ENCODE measurements at places on chromosomes 7 and 10. TPM values are rescaled to one million over a fixed set of nuclear protein-coding genes. Genes with fewer than 3 reads are reported as not detected.

CREB5 gene
- total RNA-seq: 19.7 TPM

EBLN1 gene
- not detected for total RNA-seq

GRCh38 chr7:118179191-118179590, 4.8 kb upstream of the LSM8 start:
- no peak overlapping the region for H3K27ac ChIP-seq
- no peak overlapping the region for H3K4me3 ChIP-seq
- no peaks in the 10 kb centered on the region for H3K36me3 ChIP-seq

PON1 gene
- total RNA-seq: not detected

DNA sequence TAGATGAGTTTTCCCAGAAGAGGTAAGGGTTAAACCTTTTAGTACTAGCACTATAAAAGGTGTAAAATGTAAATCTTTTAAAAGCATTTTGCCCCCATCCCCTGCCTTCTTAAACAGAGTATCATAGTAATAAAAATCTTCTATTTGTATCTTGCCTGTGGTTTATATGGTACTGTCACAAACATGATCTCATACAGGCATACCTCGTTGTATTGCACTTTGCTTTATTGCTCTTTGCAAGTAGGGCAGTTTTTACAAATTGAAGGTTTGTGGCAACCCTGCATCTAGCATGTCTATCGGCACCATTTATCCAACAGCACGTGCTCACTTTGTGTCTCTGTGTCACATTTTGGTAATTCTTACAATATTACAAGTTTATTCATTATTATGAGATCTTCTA, 198.8 kb upstream of the YAE1 start:
- H3K27me3 ChIP-seq: no peaks in the 10 kb centered on the region
- no peaks in the 10 kb centered on the region for H3K4me1 ChIP-seq
- H3K4me3 ChIP-seq: no peak overlapping the region
- no peaks in the 10 kb centered on the region for H3K36me3 ChIP-seq
- DNase-seq: no peak
- no peak overlapping the region for H3K27ac ChIP-seq

DNA sequence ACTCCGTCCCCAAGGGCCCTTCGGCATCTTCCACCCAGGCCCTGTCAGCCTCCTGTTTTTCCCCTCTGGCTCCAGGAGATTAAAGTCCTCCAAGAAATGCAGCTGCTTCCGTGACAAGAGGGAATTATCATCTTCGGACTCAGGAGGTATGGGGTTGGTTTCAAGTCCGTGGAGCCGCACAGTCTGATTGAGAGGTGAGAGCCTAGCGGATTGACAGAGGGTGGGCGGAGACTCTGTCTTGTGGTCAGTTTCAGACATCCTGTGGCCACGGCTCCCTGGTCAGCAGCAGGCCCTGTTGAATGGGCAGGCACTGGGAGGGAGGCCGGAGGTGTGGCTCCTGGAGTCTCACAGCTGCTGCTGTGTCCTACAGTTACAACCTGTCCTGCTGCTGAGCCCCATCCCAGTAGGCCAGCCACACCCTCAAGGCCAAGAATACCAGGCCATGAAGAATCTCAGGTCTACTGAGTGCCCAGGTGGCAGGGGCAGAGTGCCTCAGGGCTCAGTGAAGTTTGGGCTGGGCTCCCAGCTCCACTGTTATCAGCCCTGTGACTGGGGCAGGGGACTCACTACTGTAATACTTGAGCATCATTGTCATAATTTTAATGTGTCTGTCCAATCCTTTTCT, 49.3 kb upstream of the ZNF716 start:
- H3K27me3 ChIP-seq: no peaks in the 10 kb centered on the region
- no peaks in the 10 kb centered on the region for H3K4me1 ChIP-seq
- no peak overlapping the region for H3K27ac ChIP-seq
- no peak overlapping the region for H3K4me3 ChIP-seq

OPN1SW gene
- total RNA-seq: not detected

- no peaks in the 10 kb centered on the region for H3K27me3 ChIP-seq
- no peaks in the 10 kb centered on the region for H3K4me1 ChIP-seq
- no peak overlapping the region for H3K4me3 ChIP-seq
- no peak overlapping the region for H3K27ac ChIP-seq
- no peak for DNase-seq
- H3K36me3 ChIP-seq: no peaks in the 10 kb centered on the region
These were observed 67.8 kb upstream of the NXPH1 start for GRCh38 chr7:8365499-8366110.

EPHB4 gene
- total RNA-seq: 34.3 TPM

- no peak overlapping the region for H3K27ac ChIP-seq
- no peak overlapping the region for H3K4me3 ChIP-seq
- peaks cover 20% of the 10 kb centered on the region for H3K4me1 ChIP-seq
- H3K27me3 ChIP-seq: no peaks in the 10 kb centered on the region
These were observed 138.8 kb upstream of the BTBD16 start for GRCh38 chr10:122132331-122132755.

DNA sequence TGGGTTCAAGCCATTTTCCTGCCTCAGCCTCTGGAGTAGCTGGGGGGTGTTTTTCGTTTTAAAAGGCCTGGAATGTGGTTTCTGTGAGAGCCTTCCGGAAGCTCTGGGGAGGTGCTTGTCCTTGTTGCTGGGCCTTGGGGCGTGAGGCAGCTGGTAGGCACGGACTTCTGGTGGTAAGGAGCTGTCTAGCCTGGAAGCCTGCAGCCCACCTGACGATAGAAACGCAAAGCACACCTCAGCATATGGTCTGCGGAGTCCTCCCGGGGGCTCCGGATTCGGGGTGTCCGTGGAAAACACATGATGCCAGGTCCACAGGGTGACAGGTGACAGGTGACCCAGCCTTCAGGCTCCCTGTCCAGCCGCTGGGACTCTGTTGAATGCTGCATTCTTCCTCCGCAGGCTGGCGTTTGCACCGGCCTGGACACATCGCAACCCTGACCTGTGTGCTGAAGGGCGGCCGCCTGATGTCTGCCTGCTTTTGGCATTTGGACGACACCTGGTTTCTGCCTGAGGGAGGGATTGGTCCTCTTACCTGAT, 37.3 kb downstream of the INPP5A start:
- no peak overlapping the region for H3K4me3 ChIP-seq
- H3K4me1 ChIP-seq: peaks cover 77% of the 10 kb centered on the region
- no peaks in the 10 kb centered on the region for H3K36me3 ChIP-seq
- H3K27ac ChIP-seq: no peak overlapping the region
- no peak for DNase-seq

DNA sequence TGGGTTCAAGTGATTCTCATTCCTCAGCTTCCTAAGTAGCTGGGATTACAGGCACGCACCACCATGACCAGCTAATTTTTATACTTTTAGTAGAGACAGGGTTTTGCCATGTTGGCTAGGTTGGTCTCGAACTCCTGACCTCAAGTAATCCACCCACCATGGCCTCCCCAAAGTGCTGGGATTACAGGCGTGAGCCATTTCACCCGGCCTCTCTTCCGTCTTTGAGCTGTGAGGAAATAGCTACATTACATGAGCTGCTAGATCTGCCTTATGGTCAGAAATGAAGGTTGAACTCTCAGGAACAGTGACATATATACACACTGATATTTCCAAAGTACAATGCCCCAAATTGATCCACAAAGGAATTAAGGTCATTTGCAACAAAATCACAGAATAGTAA, 2.4 kb downstream of the BLVRA start:
- H3K4me3 ChIP-seq: no peak overlapping the region
- no peaks in the 10 kb centered on the region for H3K27me3 ChIP-seq
- DNase-seq: no peak
- H3K36me3 ChIP-seq: no peaks in the 10 kb centered on the region
- no peak overlapping the region for H3K27ac ChIP-seq
- H3K4me1 ChIP-seq: no peaks in the 10 kb centered on the region

- no peak overlapping the region for H3K27ac ChIP-seq
- H3K36me3 ChIP-seq: no peaks in the 10 kb centered on the region
- no peak for DNase-seq
- no peaks in the 10 kb centered on the region for H3K4me1 ChIP-seq
- no peak overlapping the region for H3K4me3 ChIP-seq
These were observed 57.9 kb upstream of the FEZF1 start for GRCh38 chr7:122362473-122362872.

ANKRD22 gene
- not detected for total RNA-seq

DNA sequence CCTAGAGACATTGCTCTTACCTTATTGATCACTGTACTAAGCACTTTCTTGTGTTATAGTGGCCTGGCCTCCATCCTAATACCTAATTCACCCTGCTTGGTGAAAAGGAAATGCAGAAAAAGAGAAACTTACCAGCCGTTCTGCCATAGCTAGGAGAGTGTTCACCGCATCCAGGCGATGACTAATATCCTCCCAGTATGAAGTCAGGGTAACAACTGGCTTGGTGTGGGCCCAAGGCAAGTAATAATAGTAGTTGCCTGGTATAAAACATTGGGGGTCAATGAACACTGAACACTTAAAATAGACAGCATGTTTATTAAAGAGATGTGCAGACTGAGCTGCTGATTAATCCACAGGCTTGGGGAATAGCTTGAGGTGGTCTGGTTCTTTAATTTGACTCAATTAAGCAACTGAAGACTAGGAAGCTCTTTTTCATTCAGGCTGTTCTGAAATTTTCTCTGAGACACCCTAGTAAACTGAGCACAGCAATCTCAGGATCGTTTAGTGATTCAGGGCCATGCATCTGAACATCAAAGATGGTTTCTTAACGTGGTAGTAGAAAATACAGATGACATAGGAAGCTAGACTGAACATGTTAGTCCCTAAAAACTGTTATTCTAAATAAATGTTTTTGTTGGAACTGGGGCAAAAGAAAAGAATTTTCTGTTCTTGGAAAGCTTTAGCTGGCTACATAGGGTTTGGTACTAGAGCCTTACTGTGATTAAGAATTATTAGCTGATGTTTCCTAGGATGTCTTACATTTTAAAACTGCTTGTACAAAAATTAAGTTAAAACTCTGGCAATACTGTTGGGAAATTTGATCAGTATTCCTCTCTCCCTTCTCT, 102.2 kb downstream of the MYOF start:
- DNase-seq: no peak
- no peaks in the 10 kb centered on the region for H3K36me3 ChIP-seq
- H3K27me3 ChIP-seq: no peaks in the 10 kb centered on the region
- H3K4me3 ChIP-seq: no peak overlapping the region

- H3K27me3 ChIP-seq: no peaks in the 10 kb centered on the region
- no peaks in the 10 kb centered on the region for H3K36me3 ChIP-seq
- no peak overlapping the region for H3K27ac ChIP-seq
- H3K4me1 ChIP-seq: peaks cover 12% of the 10 kb centered on the region
These were observed 28.1 kb upstream of the SFTPD start for GRCh38 chr10:79976999-79977398.

DNA sequence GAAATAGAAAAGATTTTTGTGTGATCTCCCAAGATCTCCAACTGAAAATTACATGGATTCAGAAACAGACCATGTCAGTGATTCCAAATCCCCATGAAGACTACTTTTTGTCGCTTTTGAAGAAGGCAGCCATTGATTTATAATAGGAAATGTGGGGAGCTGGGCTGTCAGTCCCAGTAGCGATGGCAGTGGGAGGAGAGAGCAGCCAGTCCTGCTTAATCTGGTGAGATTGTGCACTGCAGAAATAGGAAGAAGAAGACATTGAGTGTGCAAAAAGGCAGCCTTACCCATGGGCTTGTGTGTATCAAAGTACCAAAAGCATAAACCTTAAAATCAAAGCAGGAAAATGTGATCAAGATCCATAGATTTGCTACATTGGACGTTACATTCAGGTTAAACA, 4.8 kb downstream of the ADRB1 start:
- H3K27me3 ChIP-seq: no peaks in the 10 kb centered on the region
- no peak overlapping the region for H3K27ac ChIP-seq
- no peaks in the 10 kb centered on the region for H3K36me3 ChIP-seq
- no peak overlapping the region for H3K4me3 ChIP-seq

DNA sequence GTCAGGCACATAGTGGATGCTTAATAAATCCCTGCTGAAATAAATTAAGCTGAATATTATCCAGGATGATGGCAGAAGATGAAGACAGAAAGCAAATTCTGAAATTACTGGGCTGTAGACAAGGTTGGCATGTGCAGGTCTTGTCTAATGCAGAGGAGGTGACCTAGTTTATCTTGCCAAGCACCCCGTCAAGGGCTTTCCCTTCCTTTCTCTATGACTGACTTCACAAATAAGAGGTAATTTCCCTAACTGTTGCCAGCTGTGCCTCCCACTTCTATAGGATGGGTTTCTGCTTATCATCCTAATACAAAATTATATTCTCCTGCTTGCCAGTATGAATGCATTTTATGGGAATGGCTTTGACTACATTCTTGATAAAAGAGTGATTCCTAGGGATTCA, 38.0 kb downstream of the LHFPL3 start:
- H3K4me3 ChIP-seq: no peak overlapping the region
- no peak overlapping the region for H3K27ac ChIP-seq
- no peaks in the 10 kb centered on the region for H3K27me3 ChIP-seq
- no peaks in the 10 kb centered on the region for H3K4me1 ChIP-seq
- no peak for DNase-seq
- H3K36me3 ChIP-seq: no peaks in the 10 kb centered on the region

DNA sequence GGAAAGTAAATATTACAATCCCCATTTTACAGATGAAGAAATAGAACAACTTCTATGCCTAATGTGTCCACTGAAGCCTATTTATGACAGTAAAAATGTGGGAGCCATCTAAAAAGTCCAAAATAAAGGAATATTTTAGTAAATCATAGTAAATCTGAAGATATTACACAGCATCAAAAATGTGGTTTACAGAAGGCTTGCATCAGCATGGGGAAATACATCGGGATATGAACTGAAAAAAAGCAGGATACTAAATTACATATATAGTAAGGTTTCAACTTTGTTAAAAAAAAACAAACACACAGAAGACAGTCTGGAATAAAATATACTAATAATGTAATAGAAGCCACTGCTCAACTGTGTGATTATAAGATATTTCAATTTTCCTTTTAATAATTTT, 20.8 kb downstream of the CPA1 start:
- peaks cover 14% of the 10 kb centered on the region for H3K4me1 ChIP-seq
- peak overlapping the region; percentile 60 for H3K27ac ChIP-seq
- H3K4me3 ChIP-seq: no peak overlapping the region
- DNase-seq: no peak
- peaks cover 15% of the 10 kb centered on the region for H3K36me3 ChIP-seq

NKX1-2 gene
- total RNA-seq: not detected

- H3K27me3 ChIP-seq: no peaks in the 10 kb centered on the region
- no peak overlapping the region for H3K27ac ChIP-seq
- H3K36me3 ChIP-seq: no peaks in the 10 kb centered on the region
- no peaks in the 10 kb centered on the region for H3K4me1 ChIP-seq
- DNase-seq: no peak
These were observed 10.5 kb upstream of the GATAD1 start for GRCh38 chr7:92436612-92437445.

GRCh38 chr10:51911723-51912122, 212.3 kb upstream of the CSTF2T start:
- no peaks in the 10 kb centered on the region for H3K27me3 ChIP-seq
- H3K4me1 ChIP-seq: no peaks in the 10 kb centered on the region
- no peak overlapping the region for H3K27ac ChIP-seq
- DNase-seq: no peak
- H3K4me3 ChIP-seq: no peak overlapping the region

GRCh38 chr10:49299816-49300139, 808 bp downstream of the C10orf71 start:
- DNase-seq: no peak
- H3K27ac ChIP-seq: no peak overlapping the region
- H3K4me1 ChIP-seq: peaks cover 17% of the 10 kb centered on the region
- H3K36me3 ChIP-seq: no peaks in the 10 kb centered on the region
- no peak overlapping the region for H3K4me3 ChIP-seq

LIPJ gene
- total RNA-seq: 0.87 TPM

- no peak overlapping the region for H3K27ac ChIP-seq
- no peak overlapping the region for H3K4me3 ChIP-seq
- H3K4me1 ChIP-seq: no peaks in the 10 kb centered on the region
- no peak for DNase-seq
These were observed 68.5 kb downstream of the LRRN3 start for GRCh38 chr7:111159426-111159825.
